ENCODE measurements at places on chromosomes 6 and 20.

- DNase-seq: no peak
Measured at GRCh38 chr20:46774236-46774635, 64.8 kb downstream of the SLC2A10 start.

- no peak for DNase-seq
Measured at GRCh38 chr6:106746652-106747051, 117.3 kb downstream of the QRSL1 start.

DNA sequence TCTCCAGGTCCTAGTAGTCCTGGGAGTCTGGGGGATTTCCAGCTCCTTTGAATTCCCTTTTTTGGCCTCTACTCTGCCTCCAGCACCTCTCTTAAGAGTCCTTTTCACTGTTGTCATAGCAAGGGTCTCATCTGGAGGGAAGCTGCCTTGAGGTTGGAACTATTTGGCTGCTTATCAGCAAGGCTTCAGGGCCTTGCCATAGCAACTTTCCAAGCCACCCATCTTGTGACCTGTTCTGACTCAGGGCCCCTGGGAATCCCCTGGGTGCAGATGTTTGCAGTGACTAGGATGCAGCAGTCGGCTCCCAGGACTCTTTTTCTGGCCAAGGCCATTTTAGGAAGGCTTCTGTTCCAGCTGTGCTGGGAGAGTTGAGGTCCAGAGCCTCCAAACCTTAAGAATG, 12.4 kb downstream of the PKIG start:
- no peak for DNase-seq

- DNase-seq: no peak
Measured at GRCh38 chr6:36067374-36068011, 39.9 kb downstream of the MAPK14 start.

- DNase-seq: no peak
Measured at GRCh38 chr6:154258064-154258757, 98.4 kb downstream of the IPCEF1 start.

- DNase-seq: no peak
Measured at GRCh38 chr6:37628611-37629320, 68.9 kb downstream of the MDGA1 start.

- no peak for DNase-seq
Measured at GRCh38 chr6:14910692-14911547, 334.9 kb upstream of the JARID2 start.

DNA sequence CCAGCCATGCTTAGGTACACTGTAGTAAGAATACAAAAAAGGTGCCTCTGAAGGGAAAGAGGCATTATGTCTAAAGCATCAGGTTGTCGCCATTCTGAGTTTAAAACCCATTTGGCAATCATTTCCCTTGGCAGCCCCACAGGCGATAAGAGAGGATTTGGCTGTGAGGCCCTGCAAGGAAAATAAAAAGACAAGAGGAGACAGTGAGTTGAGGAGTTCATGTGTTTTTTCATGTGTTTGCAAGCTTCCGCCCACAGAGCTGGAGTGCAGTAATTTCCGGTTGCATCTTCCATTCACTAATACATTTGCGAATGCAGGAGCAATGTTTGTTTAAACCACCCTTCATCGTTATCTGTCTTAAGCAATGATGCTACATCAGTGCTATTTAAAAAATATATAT, 138.5 kb upstream of the SOX4 start:
- DNase-seq: no peak

DNA sequence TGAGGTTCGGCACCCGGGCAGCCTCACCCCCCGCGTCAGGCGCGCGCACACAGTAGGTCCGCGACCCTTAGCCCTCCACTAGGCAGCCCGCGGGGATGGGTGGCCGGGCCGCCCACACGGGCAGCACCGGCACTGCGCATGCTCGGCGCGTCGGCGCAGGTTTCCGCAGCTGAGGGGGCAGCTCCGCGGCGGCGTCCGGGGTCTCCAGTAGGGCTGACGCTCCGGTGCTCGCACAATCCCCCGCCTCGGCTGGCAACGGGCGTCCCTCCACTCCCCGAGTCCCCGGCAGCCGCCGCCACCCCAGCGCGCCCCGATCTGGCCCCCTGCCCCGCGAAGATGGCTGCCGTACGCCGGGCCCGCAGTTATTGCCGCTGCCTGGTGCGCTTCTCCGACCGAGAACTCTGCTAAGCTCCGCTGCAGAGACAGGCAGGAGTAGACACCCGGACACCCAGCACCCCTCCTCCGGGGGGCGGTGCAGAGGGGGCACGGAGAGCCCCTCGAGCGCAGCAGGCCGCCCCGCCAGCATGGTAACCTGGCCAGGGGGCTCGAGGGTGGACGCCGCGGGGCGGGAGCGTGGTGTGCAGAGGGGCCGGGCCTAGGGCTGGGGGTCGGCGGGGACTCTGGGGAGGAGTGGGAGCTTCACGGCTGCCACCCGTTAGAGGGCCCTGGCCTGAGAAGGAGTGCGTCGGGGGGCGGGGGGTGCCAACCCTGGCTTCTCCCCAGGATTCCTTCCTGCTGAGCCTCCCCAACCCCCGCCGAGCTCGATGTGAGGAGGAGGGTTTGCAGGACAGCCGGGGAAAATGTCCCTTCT, at the start of gene FBXO9:
Gene FBXO9 (plus strand): TSS at position 139 of the 811 bp plus-strand sequence. CDS start 386 bp downstream, at position 525.
- peak; percentile 72 for DNase-seq

DNA sequence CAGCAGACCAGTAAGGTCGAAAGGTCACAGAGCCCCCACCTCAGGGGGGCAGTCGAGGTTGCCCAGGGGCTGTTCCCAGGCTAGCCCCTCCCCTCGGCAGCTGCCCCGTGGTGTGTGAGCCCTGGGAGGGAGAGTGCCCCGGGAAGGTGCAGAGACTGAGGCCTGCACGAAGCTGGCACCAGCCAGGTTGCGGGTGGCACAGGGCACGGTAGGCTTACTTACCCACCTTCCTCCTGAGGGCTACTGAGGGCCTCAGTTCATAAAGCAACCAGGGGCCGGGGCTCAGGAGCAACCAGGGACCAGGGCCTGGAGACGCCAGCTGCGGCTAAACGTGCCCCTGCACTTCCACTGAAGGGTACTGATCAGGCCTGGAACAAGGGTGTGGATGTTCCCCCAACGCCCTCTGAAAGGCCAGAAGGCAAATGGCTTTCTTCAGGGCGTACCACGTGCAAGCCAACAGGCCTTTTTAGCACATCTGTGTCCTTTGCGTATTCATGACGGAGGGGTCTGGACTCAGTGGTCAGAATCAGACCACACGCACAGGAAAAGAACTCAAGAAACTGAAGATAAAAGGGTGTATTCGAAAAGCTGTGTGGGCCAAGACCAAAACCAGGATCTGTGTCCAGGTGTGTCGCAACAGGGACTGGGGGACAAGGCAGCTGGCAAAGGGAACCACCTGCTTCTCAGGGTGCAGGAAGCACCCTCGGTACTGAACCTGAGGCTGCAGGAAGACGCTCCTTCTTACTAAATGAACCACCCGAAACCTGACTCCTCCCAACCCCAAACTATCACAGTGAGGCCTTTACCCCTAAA, 24.5 kb upstream of the TCFL5 start:
- DNase-seq: no peak

DNA sequence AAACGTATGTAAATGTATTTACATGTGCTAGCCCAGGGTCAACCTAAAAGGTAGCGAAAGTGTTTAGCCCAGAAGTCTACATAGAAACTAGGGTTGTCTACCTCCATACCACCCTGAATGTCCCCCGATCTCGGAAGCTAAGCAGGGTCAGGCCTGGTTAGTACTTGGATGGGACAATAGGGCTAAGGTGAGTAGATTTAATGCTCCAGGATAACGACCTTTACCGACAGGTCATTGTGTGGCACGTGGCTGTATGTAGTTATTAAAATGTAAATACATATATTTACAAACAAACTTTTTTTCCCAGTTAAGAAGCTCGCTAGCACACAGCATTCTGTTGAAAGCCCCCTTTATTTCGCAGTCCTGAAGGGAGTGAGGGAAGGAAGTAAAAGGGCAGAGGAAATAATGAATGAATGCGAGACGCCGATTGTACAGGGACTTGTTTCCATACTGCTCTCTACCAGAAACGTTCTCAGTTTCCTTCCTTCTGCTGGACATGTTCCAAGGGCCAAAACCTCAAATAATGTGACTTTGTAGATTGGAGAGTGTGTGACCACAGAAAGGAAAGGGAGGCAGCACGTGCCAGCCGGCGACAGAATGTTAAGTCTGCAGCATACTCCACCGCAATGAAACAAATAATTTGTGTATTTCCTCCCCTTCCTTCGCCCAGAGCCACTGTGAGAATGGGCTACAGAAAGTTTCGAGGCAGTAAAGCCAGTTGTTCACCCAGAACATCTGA, 612 bp downstream of the ADAT2 start:
- DNase-seq: peak; percentile 25

GRCh38 chr6:12017876-12018401, 5.8 kb downstream of the HIVEP1 start:
- no peak for DNase-seq

DNA sequence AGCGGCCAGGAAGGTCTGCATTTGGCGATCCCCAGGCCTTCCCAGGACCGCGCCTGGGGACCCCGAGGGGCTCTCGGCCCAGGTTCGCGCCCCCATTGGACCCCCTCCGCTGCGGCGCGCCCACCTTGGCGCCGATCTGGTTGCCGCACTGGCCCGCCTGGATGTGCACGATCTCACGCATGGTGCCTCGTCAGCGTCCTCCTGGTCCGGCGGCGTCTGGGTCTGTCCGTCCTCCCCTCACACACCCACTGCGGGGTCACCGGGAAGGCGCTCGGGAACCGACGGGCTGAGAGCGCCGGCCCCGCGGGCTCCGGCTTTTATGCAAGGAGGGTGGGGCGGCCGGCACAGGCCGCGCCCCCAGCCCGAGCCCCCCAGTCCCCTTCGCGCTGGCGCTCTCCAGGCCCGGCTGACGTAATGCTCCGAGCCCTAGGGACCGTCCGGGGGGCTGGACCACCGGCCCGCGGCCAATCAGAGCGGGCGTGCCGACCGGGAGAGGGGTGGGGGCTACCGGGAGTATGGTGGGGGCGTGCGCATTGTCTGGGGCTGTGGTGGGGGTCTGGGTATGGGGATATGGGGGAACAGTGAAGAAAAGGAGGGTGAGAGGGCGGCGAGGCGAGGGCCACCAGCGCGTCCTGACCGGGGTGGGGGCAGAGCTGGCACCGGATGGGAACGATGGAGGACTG, at the start of gene TUBB2B:
Gene TUBB2B (minus strand): TSS at position 291 of the 683 bp plus-strand sequence. CDS start 110 bp downstream, at position 181.
- no peak for DNase-seq

DNA sequence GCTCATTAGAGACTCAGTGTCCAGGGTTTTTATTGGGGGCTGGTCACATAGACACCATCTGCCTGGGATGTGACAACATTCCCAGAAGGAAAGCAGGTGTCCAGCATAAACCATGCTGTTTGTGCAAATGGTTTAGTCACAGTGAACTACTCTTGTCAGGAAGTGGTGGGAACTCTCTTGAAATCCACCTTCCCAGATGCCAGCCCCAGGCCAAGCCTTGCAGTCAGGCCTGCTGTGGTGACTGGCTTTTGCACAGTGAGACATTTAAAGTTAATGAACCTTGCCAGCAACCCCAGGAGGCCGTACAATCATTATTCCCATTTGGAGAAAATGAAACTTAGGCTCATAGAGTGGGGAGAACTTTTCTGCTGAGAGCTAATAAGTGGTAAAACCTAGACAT, 242.5 kb upstream of the KCNG1 start:
- no peak for DNase-seq

- DNase-seq: no peak
Measured at GRCh38 chr6:32840604-32841246, 2.2 kb upstream of the TAP2 start.

GRCh38 chr20:50425076-50425475, 85.1 kb upstream of the PTPN1 start:
- DNase-seq: no peak

- DNase-seq: no peak
Measured at GRCh38 chr6:92942549-92942948, 476.8 kb downstream of the EPHA7 start.

- DNase-seq: no peak
Measured at GRCh38 chr6:5373430-5373829, 112.1 kb downstream of the FARS2 start.

GRCh38 chr6:166907373-166907841, 48.9 kb downstream of the RNASET2 start:
- no peak for DNase-seq

DNA sequence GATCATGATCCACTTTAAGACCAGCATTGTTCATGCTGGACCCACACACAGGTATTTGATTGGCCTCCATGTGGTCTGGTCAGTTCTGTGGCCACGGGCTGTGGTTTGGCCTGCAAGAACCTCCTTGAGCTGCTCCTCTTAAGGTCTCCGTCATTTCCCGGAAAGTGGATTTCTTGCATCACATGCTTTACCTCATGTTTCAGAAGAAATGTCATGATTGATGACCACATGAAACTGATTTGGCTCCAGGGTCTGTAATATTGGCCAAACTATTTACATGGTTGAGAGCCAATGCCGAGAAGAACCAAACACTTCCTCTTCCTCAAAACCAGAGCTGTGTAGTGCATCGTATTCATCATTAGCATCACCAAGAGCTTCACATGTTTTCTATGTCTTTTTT, 13.2 kb upstream of the RSPH3 start:
- no peak for DNase-seq

DNA sequence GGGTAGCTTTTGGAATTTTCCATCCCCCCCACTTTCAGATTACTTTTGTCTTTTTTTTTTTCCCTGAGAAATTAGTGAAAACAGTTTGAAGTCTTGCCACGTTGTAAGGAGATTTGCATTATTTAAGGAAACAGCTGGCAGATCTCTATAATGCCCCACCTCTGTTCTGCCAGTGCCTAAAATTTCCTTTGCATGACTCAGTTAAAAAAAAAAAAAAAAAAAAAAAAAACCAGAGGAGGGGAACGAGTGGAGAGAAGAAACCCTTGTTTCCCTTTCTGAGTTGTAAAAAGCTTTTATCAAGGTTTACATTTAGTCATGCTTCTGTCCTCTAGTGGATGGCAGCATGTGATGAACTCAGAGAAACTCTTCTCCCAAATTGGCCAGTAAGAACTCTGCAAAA, 33.5 kb downstream of the CARMIL1 start:
- DNase-seq: no peak

DNA sequence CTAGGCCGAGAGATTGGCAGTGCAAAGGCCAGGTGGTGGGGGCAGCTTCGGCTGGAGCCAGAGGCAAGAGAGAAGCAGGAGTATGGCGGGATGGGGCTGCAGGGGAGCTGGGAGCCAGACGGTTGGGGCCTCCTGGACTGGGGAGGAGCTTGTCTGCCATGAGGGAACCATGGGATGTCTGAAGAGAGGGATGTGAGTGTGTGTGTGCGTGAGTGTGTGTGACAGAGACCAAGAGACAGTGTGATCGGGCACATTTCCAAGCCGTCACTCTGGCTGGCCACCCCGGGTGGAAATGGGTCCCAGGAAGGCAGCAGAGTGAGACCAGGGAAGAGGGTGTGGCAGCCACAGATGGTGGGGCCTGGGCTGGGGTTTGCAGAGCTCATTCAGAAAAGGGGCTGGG, 13.8 kb downstream of the PHACTR3 start:
- no peak for DNase-seq

Measured in activated effector memory CD4-positive, alpha-beta T cell treated with Interleukin-2 at 50 U/mL for 16 hours (primary cell).